ENCODE measurements at places on chromosomes 5 and 9. TPM values are rescaled to one million over a fixed set of nuclear protein-coding genes. Genes with fewer than 3 reads are reported as not detected.

DNA sequence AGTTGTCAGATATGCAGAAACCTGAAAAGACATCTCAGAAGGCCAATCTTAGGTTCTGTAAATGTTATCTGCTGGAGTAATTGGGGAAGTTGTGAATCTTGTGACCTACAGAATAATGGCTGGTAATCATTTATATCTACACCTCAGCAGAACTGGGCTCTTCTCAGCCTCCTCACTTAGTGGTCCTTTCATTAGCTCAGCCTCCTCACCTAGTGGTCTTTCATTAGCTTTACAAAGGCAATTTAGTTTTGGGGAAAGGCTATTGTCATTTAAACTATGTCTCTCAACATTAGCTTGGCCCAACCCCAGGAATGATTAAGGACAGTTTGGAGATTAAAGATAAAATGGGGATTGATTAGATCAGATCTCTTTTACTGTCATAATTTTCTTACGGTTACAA lies 284.2 kb upstream of the SGCD start:
- no peak for DNase-seq

Gene KIF12
- 170 TPM for polyA plus RNA-seq

- DNase-seq: no peak
Measured at GRCh38 chr9:129021091-129021490, 7.0 kb downstream of the SH3GLB2 start.

Gene PDCD1LG2
- polyA plus RNA-seq: 0.13 TPM

Gene MINAR2
- polyA plus RNA-seq: 0.08 TPM

Gene PROB1
- 2.4 TPM for polyA plus RNA-seq

- DNase-seq: no peak
Measured at GRCh38 chr5:39761199-39761950, 336.6 kb upstream of the DAB2 start.

GRCh38 chr5:137743031-137743640 lies 7.2 kb upstream of the KLHL3 start:
- peak; percentile 82 for DNase-seq

GRCh38 chr5:15354021-15354420 lies 146.0 kb upstream of the FBXL7 start:
- peak; percentile 20 for DNase-seq

DNA sequence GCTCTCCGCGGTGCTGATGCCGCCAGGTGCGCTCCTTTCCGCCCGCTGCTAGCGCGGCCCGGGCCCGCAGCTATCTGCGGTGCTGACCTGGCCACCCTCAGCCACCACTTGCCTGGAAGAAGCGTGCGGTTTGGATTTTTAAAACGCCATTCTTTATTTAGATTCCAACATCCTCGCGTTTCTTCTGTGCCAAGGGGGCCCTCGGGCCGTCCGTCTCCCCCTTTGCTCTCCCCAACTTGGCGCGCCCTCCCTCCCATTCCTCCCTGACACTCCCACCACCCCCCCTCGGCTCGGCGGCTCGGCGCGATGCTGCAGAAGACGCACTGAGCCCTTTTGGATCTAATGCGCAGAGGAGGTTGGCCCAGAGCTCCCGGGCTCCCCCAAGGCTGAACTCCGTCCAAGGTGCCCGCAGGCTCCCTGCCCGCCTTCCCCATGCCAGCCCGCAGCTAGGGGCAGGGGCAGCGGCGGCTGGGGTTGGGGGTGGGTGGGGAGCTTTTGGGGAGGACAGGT lies at the start of gene BARHL1:
BARHL1 (plus strand) TSS at position 331 of the 510 bp plus-strand sequence. CDS start 192 bp downstream, outside the sequence.
- no peak for DNase-seq

Gene CTSL
- 158 TPM for polyA plus RNA-seq

- DNase-seq: no peak
Measured at GRCh38 chr5:126002222-126002897, 420.8 kb upstream of the GRAMD2B start.

DNA sequence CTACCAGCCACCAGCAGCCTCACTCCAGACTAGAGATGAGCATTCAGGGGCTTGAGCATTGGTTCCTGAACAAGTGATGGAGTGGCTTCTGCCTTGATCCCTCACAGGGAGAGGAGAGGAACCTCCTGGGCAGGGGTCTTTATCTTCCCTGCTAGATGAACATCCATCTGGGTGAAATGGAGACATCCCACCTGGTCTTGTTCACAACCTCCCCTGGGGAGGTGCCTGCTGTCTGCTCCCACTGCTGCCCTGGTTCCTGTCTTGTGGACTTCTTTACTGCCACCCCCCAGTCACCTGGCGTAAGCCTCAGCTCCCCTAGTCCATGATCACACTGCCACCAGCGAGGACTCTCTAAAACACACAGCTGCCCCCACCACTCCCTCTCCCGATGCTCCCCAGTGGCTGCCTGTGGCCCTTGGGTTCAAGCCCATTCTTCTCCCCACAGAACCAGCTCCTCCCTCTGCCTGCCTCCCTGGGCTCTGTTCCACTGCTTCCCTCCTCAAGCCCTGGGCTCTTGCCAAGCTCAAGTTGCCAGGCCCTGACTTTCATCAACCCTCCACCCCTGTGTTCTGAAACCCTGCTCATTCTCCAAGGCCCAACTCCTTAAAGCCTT lies 51.5 kb downstream of the COL15A1 start:
- no peak for DNase-seq

- no peak for DNase-seq
Measured at GRCh38 chr9:121075251-121076036, 689 bp downstream of the CNTRL start.
